NCI-H1930 (cell line): ENCODE measurements at places on chromosomes 5 and 9.
A peak's percentile ranks its signal among the peaks of the same experiment; 100 is the strongest.

DNA sequence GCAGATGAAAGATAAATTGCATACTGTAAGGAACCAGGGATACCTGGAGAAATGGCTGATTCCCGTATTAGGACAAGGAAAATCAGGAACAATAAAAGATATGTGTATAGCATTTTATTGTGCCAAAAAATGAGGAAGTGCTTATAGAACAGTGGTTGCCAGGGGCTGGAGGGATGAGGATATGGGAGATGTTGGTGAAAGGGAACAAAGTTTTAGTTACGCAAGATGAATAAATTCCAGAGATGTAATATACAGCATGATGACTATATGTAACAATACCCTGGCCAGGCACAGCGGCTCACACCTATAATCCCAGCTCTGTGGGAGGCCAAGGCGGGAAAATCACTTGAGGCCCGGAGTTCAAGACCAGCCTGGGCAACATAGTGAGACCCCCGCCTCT lies 101.8 kb downstream of the CDK5RAP2 start:
- no peak for DNase-seq

DNA sequence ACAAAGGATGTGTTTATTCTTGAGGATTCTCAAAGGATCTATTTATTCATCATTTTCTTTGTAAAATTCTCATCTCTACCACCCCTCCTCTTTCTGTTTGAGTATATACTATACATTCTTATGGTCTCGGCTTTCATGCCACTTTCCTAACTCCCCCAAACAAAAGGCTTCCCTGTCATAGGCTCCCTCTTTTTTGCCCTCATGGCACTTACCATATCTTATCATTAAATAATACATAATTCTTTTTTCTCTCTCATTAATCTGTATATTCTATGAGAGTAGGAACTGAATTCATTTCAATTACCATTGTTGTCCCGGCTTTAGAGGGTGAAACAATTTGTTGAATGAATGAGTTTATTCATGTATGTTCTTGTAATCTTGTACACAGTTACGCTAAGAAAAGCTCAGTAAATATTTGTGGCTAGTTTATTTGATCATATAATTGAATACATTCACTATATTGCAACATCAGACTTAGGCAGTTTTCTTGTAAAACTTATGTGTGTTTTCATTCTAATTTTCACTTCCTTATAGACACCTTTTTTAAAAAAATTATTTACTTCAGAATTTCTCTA lies 254.6 kb downstream of the EDIL3 start:
- no peak for DNase-seq

DNA sequence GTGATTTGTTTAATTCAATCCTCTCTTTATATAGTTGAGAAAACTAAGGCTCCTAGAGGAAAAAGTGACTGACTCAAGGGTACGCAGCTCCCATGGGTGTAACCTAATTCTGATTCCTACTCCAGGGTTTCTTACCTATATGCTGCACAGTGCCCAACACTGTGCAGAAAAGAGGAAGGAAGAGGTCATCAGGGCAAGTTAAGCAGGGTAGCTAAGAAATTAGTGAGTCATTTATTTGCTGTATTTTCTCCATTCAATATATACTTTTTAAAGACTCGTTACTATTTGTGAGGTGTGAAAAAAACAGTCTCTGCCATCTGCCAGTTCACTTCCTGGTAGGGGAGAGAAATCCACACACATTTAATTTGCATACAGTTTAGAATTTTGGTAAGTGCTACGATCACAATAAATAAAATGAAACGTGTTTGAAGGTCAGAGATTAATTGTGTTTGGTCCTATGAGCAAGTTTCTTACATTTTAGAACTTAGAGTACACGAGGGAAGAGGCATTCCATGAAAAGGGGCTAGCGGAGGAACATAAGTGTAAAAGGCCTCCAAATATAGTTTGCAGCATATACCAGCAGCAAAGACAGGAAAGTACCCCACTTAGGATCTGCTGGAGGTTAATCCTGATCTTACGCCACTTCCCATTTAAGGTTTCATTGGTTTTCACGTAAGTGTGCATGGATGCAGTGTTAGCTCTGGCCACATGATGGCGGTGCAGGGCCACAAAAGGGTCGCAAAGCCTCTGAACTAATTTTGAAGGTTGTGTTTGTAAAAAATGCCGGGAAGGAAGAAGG lies 59.9 kb upstream of the TLR4 start:
- DNase-seq = peak; percentile 35

DNA sequence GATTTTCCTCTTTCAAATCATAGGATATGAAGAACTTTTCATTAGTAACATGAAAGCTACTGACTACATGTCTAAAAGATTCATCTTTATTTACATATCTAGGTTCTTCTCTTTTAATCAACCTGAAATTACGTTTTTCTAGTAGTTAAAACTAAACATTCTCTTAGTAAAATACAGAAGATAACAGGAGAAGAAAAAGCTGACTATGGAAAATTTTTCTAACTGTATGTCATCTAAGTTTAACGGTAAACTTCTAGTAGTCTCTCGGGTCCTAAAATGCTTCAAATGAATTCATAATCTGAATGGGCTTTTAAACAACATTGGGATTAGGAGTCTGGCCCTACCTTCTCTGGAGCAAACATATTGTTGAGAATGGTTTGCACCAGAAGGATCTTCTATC lies 151.9 kb downstream of the PDE4D start:
- DNase-seq = no peak

DNA sequence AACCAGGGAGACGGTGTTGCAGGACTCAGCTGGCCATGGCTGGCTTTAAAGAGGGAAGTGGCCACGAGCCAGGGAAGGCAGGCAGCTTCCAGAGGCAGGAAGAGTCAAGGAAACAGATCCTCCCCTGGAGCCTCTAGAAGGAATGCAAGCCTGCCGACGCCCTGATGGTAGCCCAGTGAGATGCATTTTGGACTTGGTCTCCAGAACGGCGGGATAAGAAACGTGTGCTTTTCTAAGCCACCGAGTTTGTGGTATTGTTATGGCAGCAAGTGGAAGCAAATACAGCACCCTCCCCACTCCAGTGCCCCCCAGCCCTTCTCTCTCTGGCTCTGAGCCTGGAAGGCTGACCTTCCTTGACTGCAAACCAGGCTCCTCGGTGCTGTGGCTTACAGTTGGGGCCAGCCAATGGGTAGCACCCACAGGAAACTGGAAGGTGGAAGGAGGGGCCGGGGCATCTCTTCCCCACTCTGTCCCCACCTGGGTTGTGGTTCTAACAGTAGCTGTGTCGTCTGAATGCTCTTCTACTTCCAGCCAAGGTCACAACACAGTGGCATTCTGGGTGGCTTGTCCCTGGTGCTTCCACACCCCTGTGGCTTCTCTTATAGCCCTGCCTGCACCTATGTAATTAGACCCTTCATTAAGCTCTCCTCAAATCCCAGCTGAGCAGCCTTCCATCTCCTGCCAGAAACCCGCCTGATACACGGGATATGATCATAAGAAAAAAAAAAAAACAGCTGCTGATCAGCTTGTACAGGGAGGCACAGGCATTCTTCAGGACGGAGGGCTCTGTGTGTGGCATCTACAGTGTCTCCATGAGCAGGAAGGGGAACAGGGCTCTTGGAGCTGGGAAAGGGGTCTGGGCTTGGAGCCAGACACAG lies 29.9 kb upstream of the UNC5A start:
- no peak for DNase-seq
